ENCODE measurements at places on chromosomes 5 and 9.

DNA sequence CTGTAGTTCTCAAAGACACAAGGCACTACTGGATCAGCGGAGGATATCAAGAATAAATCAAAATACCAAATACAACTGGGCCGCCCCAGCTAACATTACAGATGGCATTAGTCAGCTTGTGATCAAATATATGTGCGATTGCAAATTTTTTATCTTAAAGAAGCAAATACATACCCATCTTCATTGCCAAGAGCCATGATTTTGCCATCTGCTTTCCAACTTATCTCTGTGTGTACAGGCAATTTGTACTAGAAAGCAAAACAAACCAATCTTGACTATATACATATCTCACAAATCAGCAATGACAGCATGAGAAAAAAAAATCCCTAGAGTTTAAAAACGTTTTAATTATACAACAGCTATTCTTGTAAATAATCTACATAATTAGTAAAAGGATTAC is 20.3 kb downstream of the GEMIN5 start:
- no peak for DNase-seq

- DNase-seq = no peak
Observed at GRCh38 chr5:124156415-124156996, 589.9 kb downstream of the ZNF608 start.

GRCh38 chr9:71273613-71274012 is 152.2 kb upstream of the TRPM3 start:
- no peak for DNase-seq

GRCh38 chr9:126471084-126471624 is 142.6 kb upstream of the LMX1B start:
- DNase-seq = peak; percentile 29

DNA sequence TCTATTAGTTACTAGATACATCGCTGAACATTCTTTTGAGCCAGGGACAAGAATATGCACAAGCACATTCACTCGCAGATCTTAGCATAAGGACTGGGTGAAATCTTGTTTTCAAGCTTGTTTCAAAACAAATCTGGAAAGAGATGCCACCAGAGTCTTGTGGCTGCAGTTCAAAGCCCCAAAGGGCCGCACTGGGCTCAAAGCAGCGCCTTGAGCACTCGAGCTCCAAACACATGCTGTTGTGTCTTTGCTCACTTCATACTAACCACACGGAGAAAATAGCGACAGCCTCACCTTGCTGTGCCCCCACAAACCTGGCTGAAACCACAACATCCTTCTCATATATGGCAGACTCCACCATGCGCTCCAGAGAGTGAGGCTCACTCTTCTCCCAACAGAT is 34.2 kb upstream of the IL7R start:
- DNase-seq = no peak

Data from thyroid gland (tissue), 4 donors.